ENCODE measurements at places on chromosomes 12 and 14.
A peak's percentile ranks its signal among the peaks of the same experiment; 100 is the strongest.

GRCh38 chr12:122891661-122892525 lies 4.0 kb downstream of the VPS37B start:
- no peak for DNase-seq

DNA sequence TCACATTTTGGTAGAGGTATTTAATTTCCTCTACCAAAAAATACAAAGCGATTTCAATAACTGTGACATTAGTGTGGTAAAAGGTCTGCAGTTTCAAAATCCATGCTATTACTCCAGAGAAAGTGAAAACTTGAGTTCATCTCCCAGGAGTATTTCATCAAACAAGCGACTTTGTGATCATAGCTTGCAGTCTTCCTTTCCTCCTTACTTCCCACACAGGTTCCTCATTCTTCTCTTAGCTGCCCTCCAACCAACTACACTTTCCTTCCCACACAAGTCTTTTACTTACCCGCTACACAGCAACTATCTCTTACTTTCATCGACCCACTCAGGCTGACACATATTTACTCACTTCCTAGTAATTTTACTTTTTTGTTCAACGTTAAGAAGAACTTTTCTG lies 413.4 kb upstream of the USP15 start:
- DNase-seq = no peak

- no peak for DNase-seq
These were observed 25.4 kb downstream of the FAM222A start for GRCh38 chr12:109738878-109739665.

DNA sequence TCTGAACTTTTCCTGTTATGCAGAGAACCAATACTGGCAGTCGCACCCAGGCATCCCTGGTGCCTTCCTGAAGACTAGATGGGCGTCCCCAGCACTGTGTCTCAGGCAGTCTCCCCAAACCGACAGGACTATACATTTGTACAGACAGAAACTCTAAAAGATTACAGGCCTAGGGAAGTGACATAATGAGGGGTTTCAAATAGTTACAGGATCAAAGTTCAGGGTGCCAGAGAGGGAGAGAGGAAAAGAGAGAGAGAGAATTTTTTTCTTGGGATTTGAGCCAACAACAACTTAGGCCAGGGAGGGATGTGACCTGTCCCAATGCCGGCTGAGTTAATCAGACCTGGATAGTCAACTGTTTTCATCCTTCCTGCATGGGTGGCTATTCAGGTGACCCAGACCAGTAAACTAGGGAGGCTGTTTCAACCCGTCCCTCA lies 9.3 kb upstream of the GMFB start:
- no peak for DNase-seq

DNA sequence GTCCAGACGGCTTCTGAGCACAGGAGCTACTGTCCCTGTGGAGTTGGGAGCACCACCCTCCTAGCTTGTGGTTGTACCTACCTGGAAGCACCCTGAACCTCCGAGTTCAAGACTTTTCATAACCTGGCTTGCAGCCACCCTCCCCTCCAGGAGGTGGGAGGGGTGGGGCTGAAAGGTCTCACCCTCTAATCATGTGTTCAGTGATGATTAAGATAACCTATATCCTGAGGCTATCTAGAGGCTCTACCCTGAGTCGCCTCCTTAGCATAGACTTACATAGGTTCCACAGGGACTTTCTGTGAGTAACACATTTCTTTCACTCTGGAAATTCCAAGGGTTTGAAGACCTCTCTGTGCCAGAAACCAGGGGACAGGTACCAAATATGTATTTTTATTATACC lies 146.5 kb downstream of the CFAP54 start:
- DNase-seq = no peak

GRCh38 chr12:77251799-77252198 lies 186.4 kb upstream of the E2F7 start:
- no peak for DNase-seq

DNA sequence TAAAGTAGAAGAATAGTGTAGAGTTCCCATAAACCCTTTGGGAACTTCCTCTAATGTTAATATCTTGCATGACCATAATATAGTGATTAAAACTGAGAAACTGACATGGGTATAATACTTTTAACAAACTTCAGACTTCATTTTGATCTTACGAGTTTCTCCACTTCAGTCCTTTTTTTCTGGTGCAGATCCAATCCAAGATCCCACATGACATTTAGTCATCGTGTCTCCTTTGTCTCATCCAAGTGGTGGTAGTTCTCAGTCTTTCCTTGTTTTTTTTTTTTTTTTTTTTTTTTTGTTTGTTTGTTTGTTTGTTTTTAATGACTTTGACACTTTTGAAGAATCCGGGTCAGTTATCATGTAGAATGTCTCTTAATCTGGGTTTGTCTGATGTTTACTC lies 179.2 kb downstream of the CACNA1C start:
- DNase-seq = no peak

GRCh38 chr12:112216223-112216622 lies 90.9 kb downstream of the TRAFD1 start:
- DNase-seq = no peak

GRCh38 chr14:37167151-37168047 lies 5.0 kb downstream of the SLC25A21 start:
- no peak for DNase-seq

- DNase-seq = no peak
These were observed 68.7 kb upstream of the KRAS start for GRCh38 chr12:25319233-25319984.

- DNase-seq = no peak
These were observed 440.1 kb upstream of the FAR2 start for GRCh38 chr12:28708918-28709371.

- DNase-seq = no peak
These were observed 428.7 kb downstream of the RERGL start for GRCh38 chr12:17661250-17661649.

- DNase-seq = peak; percentile 9
These were observed 164.5 kb downstream of the SLC38A4 start for GRCh38 chr12:46661110-46661845.

- peak; percentile 79 for DNase-seq
These were observed 61.3 kb downstream of the C14orf132 start for GRCh38 chr14:96100161-96101064.

- DNase-seq = no peak
These were observed 3.4 kb upstream of the TEX22 start for GRCh38 chr14:105394714-105395537.

GRCh38 chr14:101224356-101225156 lies 321.0 kb upstream of the RTL1 start:
- DNase-seq = no peak

- peak; percentile 90 for DNase-seq
These were observed at the start of gene RAB3IP for GRCh38 chr12:69738351-69739286. RAB3IP (plus strand) TSS chr12:69738860; CDS start chr12:69755409, 16,549 bp downstream.

- DNase-seq = no peak
These were observed 28.8 kb upstream of the BHLHE41 start for GRCh38 chr12:26153421-26154154.

DNA sequence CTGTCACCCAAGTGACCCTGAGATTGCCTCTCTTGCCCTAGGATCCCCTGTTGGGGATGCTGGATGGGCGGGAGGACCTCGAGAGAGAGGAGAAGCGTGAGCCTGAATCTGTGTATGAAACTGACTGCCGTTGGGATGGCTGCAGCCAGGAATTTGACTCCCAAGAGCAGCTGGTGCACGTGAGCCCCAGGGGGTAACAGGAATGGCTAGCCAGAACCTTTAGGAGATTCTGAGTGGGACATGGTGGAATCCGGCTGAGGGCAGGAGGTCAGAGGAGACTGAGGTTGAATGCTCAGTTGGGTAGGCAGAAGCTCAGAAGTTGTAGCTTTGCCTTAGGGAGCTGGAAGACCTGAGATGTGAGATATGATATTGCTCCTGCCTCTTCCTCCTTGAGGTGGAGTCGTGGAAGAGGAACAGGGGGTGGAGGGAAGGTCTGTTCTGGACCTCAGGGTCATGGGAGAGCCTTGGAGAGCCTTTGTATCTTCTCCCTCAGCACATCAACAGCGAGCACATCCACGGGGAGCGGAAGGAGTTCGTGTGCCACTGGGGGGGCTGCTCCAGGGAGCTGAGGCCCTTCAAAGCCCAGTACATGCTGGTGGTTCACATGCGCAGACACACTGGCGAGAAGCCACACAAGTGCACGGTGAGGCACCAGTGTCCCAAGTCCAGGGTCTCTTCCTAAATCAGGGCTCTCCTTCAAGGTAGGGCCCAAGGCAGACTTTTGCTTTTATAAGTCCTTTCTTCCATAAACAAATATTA lies 6.3 kb downstream of the GLI1 start:
- DNase-seq = no peak

DNA sequence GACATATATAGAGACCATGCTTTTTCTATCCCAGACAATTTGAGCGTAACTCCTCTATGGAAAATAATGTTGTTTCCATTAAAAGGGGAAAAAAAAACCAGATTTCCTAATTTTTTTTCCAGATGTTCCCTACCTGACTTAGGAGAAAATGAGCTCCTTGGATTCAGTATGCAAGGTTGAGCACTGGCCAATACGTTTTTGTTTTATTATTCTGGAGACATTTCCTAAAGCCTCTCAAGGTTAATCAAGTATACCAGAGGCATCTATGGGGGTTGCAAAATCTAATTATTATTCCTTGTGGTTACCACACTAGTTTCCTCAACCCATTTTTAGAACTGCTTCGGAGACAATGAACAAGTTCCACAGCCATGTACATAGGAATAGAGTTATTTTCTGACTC lies 291.3 kb downstream of the SLC16A7 start:
- no peak for DNase-seq

GRCh38 chr12:92436856-92437255 lies 265.9 kb upstream of the PLEKHG7 start:
- DNase-seq = no peak

DNA sequence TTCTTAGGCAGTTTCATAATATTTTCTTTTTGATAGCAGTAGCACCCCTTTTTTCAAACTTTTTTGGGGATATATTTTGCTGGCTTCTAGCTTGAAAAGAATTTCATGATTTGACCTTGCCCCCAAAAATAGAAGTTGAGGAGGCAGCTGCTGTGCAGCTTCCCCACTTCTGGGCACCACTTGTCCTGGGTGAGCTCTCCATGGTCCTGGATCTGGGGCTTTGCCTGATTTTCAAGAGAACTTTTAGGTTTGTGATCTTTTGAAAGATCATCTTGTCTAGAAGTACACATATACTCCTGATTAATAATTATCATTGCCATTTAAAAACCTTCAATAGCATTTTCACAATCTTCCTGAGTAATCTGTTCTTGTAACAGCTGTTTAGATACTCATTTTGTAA lies 271.6 kb downstream of the NPAS3 start:
- no peak for DNase-seq

- DNase-seq = no peak
These were observed 3.2 kb downstream of the CRIP2 start for GRCh38 chr14:105477660-105478397.

DNA sequence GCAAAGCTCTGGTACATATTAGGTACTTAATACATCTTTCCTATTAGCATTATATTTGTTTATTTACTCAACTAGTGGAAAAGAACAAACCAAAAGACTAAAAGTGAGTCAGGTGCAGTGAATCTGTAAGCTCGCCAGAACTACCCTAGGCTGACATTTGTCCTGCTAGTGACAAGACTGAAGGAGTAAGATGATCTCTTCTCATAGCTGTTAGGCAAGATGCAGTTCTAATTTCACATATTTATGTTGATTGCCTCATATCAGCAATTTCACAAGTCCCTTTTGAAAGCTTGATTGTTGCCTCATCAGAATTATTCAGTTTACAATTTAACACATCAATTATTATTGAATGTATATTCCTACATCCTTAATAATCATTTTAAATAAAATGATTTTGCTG lies 293.0 kb upstream of the NAV3 start:
- no peak for DNase-seq

DNA sequence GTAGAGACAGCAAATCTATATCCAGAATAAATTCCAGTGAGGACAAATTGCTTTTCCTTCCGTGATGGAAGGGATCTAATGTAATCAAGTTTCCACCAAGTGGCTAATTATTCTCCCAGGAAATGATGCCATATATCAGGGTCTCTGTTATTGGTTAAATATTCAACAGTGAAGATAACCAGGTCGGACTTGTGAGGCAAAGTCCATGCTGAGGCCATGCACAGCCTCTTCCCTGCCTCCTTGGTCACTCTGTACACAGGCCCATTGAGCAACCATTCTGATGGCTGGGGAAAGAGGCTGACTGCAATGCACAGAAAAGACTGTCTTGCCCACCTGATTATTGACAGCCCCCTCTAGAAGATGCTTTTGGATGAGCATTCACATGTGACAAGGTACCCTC lies 90.1 kb downstream of the TNFAIP2 start:
- DNase-seq = no peak

GRCh38 chr14:81169711-81170103 lies 51.1 kb downstream of the GTF2A1 start:
- DNase-seq = no peak

GRCh38 chr12:111599453-111600204 lies 514 bp upstream of the ATXN2 start:
- DNase-seq = peak; percentile 94

GRCh38 chr12:11071414-11071813 lies 9.3 kb upstream of the TAS2R46 start:
- DNase-seq = no peak

GRCh38 chr12:57500213-57500612 lies 12.3 kb downstream of the MARS1 start:
- no peak for DNase-seq

All from 8988T (cell line).